ENCODE measurements at places on chromosomes 7 and 10. TPM values are rescaled to one million over a fixed set of nuclear protein-coding genes. Genes with fewer than 3 reads are reported as not detected.
A peak's percentile ranks its signal among the peaks of the same experiment; 100 is the strongest.

Gene CCL24
- total RNA-seq, result 1.2 TPM

Gene GATA3
- 0.53 TPM for total RNA-seq

- no peak overlapping the region for H3K27ac ChIP-seq
- H3K4me3 ChIP-seq, result no peak overlapping the region
- no peak for DNase-seq
These were observed 168.1 kb downstream of the GPR37 start for GRCh38 chr7:124597509-124597908.

- no peak overlapping the region for H3K27ac ChIP-seq
- peaks cover 75% of the 10 kb centered on the region for H3K36me3 ChIP-seq
- H3K4me3 ChIP-seq, result no peak overlapping the region
- no peak for DNase-seq
These were observed 9.2 kb downstream of the SIRT1 start for GRCh38 chr10:67893637-67894036.

- H3K4me1 ChIP-seq, result peaks cover 99% of the 10 kb centered on the region
- no peak for DNase-seq
- peak overlapping the region; percentile 96 for H3K27ac ChIP-seq
- H3K36me3 ChIP-seq, result peaks cover 65% of the 10 kb centered on the region
These were observed 46.7 kb downstream of the FAM53B start for GRCh38 chr10:124697443-124697836.

DNA sequence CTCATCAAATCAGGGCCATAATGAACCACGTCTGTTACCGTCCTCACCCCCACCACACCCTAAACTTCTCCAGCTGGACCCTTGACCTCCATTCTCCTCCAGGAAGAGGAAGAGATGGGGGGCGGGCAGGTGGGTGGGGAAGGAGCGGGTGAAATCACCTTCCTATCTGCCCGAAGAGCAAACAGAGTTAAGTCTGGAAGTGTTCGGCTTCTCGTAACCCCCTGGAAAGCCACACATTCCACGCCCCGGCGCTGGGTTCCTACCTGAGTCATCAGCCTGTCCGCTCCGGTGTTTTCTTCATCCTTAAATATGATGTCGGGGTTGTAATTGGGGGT is 736 bp downstream of the SHH start:
- no peaks in the 10 kb centered on the region for H3K36me3 ChIP-seq
- no peak overlapping the region for H3K4me3 ChIP-seq
- DNase-seq, result no peak
- H3K27ac ChIP-seq, result no peak overlapping the region

DNA sequence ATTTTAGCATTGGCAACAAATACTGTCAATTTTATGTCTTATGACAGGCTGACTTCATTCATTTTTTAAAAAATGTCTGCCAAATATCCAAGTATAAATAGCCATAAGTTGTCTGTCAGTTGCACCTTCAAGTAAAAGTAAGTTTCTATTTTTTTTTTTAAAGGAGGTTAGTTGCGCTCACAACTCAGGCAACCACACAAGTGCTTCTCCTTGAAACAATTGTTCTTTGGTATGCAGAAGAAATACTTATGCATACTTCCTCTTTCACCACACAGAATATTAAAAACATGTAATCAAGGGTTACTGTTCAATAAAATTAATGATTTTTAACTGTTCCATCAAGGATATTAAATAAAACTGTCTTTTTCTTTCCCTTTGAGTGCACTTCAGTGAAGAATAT is 97.9 kb downstream of the RTKN2 start:
- no peak overlapping the region for H3K27ac ChIP-seq
- no peak for DNase-seq
- no peak overlapping the region for H3K4me3 ChIP-seq
- H3K4me1 ChIP-seq, result peaks cover 36% of the 10 kb centered on the region
- H3K27me3 ChIP-seq, result no peaks in the 10 kb centered on the region
- H3K36me3 ChIP-seq, result peaks cover 7% of the 10 kb centered on the region
